ENCODE measurements at places on chromosomes 16 and 17.

DNA sequence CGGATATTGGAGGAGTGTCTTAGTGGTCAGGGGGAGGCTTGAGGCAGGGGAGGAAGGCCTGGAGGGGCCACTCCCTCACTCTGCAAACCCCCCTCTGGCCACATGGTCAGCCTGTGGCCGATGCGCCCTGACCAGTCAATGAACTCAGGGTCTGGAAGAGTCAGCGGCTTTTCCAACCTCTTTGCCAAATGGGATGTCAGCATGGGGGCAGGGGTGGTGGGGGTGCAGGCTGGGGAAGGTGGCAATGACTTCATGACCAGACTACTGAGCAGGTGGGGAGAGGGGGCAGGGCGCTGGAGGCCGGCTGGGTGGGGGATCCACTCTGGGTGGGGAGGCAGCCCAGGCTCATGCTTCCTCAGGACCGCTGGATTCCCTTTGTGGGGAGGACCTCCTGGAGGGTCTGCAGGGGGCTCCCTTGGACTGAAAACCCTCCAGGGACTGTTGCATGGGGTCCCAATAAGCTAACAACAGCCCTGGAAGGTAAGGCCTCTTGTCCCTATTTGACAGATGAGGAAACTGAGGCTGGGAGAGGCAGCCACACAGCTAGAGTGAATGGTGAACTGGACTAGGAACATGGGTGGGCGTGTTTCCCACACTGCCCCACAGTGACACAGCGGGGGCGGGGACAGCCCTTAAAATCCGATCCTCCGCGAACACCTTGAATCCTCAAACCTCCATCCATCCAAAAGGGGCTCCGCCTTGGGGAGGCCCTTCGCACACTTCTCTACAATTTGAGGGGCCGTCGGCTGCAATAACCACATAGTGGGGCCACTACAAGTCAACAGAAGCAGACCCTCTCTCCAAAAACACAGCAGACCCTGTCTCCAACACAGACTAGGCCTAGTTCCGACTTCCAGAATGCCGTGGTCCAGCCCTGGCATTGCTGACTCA lies 81.0 kb upstream of the TOB1 start:
- no peak for DNase-seq

- DNase-seq: no peak
Observed at GRCh38 chr17:81278831-81279230, 16.3 kb downstream of the SLC38A10 start.

DNA sequence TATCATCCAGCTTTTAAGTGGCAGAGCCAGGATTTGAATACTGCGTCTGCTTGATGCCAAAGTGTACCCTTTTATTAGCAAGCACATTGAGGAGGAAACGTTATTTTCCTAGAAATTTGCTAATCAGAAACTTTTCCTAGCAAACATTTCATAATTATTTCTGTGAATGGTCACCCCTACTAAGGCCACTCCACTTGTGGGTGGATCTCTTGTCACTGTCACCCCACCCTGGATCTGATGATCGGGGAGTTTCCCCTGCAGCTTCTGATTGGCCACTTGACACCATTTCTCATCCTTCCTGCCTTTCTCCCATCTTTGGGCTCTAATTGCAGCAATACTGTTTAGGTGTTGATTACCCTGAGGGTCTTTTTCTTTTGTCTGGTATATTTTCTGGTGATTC lies 35.9 kb downstream of the GPRC5B start:
- no peak for DNase-seq

GRCh38 chr17:82816358-82816757 lies 23.5 kb downstream of the ZNF750 start:
- DNase-seq: no peak

DNA sequence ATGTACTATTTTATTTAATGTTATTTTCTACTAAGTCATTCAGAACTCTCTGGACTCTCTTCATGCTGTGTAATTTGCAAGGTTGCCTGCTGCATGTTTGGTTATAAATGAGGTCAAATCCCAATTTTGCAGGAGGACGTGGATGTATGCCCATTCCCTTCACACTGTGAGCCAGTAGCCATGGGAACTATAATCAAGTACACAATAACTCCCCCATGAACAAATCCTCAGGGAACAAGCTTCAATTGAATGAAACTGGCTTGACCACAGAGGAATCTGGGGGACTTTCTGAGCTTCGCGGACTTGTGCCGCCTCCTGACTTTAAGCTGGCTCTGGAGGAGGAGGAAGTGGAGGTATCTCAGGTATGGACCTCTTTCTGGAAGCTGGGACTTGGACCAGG lies 14.6 kb upstream of the KCTD13 start:
- no peak for DNase-seq

DNA sequence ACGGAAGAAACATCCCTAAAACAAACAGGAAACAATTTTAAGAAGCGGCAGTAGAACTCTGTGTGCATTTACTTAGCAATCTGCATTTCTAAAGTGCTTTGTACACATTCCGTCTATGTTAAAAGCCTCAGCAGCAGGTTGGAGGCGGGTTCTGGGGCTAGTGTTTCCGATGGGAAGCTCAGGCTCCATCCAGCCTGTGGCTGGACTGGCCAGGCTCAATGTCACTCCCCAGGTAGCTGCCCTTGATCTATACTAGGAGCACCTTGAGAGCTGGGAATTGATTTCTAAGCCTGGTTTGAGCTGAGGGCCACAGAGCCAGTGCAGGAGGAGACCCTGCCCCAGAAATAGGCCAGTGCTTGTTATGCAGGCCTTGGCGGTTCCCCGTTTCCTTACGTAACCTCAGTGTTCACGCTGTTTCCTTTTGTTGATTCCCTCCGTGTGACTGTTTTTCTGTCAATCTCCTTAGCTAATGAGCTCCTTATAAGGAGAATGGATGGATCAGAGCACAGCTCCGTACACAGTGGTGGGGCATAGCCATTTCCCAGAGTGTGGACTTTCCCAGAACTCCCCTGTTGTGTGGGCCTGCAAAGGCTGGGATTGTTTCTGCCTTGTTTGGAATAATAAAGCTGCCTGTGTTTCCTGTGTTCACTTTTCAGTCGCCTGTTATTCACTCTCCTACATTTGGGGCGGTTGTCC lies 21.4 kb downstream of the ADORA2B start:
- DNase-seq: no peak

- no peak for DNase-seq
Observed at GRCh38 chr16:67395458-67396158, 2.3 kb upstream of the TPPP3 start.

GRCh38 chr17:50205963-50206505 lies 4.6 kb upstream of the COL1A1 start:
- no peak for DNase-seq

- no peak for DNase-seq
Observed at GRCh38 chr17:46821482-46822387, 3.2 kb upstream of the WNT3 start.
